GM10248 (cell line): ENCODE measurements at places on chromosomes 5 and 9.
A peak's percentile ranks its signal among the peaks of the same experiment; 100 is the strongest.

DNA sequence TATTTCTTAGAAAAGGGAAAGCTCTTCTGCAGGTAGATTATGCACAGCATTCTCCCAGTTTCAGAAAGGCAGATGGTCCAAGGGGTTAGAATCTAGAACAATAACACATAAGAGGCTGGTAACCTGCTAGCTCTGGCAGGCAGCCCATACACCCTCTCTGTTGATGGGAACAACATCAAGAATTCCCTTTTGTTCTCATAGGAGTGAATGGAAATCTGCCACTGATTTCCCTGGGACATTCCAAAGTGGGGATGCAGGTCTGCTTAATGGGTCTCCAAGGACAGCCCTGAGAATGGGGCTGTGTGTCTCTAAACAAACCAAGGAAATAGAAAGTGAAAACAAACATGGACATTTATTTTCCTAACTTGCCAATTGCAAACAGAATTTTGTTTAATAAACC, 456.8 kb downstream of the EBF1 start:
- no peak for DNase-seq

- no peak for DNase-seq
Observed at GRCh38 chr5:143933451-143933850, 121.5 kb downstream of the HMHB1 start.

DNA sequence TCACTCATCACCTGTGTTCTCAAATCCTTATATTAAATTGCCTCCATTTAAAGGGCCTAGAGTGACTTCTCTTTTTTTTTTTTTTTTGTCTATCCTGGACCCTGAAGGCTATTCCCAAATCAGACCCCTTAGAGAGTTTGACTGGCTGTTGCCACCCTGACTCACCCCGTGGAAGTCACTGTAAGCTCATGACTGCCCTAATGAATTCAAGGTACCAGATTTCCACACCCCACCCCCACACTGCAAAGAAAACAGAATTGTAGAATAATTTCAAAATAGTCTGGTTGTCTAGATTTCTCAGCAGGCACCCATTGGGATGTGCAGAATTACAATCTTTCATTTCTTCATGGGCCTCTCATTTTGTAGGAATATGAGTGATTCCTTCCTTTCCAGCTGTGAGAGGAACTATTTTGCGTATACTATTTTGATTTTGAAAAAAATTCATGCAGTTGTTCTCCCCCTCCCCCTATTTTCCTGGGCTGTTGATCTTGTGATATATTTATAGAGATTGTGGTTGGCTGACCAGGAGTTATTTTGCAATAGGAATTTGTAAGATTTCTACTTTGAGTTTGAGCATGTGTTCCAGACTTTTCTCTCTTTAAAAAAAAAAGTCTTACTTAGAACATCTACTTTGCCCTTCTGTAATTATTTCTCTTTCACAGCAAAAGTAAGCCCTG, 79.1 kb downstream of the ZNF618 start:
- no peak for DNase-seq

- DNase-seq = no peak
Observed at GRCh38 chr5:156043351-156043750, 283.6 kb upstream of the SGCD start.

DNA sequence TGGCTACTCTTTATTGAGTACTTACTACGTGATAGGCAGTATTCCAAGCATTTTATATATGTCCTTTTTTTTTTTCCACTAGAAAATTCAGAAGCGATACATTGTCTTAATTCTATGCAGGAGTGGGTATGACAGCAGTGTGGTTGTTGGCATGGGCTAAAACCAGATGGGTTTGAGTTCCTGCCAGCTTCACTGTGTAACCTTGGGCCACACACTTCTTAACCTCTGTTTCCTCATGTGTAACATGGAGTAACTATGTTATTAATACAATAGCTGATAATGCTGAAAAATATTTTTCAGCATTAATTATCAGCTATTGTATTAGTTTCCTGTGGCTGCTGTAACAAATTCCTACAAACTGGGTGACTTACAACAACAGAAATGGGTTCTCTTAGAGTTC, 12.0 kb downstream of the SNX18 start:
- no peak for DNase-seq

DNA sequence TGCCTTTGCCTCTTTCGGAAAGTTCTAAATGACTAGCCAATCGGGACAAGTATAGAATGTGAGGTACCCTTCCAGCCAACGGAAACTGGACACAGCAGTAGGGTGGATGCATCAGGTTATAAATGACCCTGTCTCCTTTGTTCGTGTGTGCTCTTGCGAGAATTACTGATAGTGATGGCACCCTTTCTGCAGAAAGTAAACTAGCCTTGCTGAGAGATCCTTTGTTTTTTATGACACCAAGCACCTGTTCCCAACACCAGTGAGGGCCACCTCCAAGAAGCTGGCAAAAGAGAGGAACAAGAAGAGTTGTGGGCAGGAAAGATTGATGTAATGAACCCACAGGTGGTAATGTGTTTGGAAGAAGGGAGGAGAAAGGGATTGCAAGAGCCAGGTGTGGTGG, 42.8 kb upstream of the FABP6 start:
- no peak for DNase-seq

DNA sequence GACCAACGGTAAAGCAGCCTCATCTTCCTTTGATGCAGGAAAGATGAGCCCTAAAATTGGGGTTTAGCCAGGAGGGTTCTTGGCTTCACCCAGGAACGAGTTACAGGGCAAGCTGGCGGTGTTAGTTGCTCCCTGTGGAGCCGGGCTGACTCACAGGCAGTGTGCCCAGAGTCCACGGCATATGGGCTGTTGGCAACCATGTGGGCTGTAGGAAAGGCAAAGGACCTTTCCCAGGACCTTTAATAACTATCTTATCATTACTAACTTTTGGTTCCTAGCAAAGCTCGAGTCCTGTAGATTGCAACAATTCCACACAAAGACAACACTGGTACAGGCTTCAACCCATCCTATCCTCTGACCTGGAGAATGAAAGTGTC, 29.8 kb upstream of the CLPTM1L start:
- DNase-seq = no peak

DNA sequence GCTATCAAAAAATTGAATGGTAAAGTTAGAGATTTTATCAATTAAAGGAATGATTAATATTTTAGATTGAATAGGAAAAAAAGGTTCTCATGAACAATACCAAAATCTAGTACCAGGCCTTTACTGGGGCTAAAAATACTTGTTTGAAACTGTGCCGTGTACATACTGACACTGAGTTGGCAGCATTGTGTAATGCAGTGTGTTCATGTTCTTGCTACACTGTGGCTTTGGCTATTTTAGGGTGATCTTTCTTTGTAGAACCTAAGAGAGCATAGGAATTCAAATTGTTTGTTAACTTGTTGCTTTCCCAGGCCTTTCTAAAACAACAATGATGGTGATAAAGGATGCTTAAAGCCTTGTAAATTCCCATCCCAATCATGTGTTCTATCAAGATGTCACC, 80.9 kb downstream of the KIF4B start:
- no peak for DNase-seq

DNA sequence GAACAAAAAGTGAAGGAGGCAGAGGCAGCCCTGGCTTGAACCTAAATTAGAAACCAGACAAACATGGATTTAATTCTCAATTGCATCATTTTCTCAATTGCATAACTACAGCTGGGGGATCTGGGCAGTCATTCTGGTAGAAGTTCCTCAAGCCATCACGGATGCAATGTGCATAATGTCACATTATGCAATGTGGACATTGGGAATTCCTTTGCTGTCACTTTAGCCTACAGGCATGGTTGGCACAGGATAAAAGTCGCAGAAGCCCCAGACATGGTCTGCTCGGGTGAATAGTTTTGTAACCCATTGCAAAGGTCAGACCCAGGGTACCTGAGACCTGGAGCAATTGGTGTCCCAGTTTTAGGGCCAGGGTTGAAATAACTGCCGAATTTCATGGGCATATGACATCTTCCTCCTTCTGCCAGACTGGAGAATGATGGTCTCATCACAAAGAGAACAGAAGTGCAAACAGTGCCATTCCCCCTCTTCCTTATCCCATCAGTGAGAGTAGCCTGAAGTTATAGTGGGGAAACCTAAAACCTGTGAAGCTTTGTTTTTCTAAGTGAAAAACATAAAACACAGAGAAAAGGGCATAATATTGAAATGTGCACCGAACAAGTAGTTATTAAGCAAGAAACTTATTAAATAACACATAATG, 290.8 kb downstream of the MSX2 start:
- DNase-seq = no peak

- peak; percentile 8 for DNase-seq
Observed at GRCh38 chr5:135396459-135397055, 2.5 kb downstream of the MACROH2A1 start.

- DNase-seq = no peak
Observed at GRCh38 chr9:87135074-87135473, 187.8 kb upstream of the GAS1 start.

- DNase-seq = no peak
Observed at GRCh38 chr9:130636648-130637020, 27.8 kb upstream of the PRDM12 start.

- DNase-seq = no peak
Observed at GRCh38 chr9:8362250-8362649, 562.7 kb upstream of the DMAC1 start.

DNA sequence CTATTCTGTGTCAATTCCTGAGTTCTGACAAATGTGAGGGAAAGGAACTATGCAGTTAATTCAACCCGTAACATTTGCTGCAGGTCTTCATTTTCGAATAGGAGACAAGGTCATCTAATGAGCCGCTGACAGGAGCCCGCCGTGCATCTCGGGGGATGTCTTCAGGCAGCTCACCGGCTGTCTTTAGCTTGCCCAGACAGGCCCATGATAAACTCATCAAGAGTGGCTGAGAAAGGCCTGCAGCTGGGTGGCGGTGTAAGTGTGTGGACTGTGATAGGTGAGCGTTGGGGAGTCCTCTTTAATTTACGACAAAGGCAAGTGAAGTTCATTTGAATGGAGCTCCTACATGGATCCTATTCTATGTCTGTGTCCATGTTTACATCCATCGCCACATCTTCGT, 190.5 kb downstream of the ADCY2 start:
- DNase-seq = no peak

GRCh38 chr5:67659288-67659687, 462.7 kb upstream of the CD180 start:
- no peak for DNase-seq

DNA sequence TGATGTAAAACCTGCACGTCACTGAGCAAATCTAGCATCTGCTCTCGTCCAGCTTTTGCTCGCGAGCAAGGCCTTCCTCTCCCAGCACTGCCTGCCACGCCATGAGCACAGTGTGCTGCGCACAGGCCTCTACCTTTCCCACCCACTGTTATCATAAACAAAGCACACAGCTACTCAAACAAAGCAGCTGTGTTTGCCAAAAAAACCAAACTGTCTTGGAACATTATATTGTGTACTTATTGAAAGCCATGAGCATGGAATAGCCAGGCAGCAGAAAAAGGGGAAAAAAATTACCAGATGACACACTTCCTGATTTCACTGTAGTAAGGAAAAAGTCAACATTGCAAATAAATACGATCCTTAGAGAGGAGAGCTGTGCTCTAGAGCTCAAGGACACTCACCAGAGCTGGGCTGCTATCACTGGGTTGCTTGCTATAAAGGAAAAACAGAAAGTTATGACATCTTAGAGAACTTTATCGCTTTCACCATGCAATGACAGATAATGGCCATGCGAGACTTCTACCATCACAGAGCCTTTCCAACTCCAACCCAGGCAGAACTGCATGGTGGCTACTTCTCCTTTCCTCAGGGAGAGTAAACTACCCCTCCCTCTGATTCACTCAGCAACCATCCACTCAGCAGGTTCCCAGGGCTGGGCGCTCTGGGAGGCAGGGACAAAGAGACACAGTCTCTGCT, 69.6 kb downstream of the EPB41L4B start:
- no peak for DNase-seq

DNA sequence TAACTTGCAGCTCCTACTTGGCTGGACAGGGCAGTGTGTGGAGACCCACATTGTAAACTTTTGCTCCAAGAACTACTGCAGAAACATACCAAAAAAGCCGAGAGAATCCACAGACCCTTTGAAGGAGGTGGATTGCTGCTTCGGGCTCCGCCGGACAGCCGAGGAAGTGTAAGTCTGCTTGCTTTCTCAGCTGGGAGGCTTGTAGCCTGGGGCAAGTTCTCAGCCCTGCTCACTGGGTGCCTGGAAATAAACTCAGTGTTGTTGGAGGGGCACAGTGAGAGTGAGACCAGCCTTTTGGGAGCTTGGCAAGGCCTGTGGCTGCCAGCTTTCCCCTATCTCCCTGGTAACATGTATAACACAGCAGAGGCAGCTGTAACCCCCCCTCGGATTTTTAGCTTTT, 215.6 kb downstream of the SYK start:
- DNase-seq = no peak

- DNase-seq = no peak
Observed at GRCh38 chr9:4837261-4838188, 44.8 kb downstream of the RCL1 start.

GRCh38 chr9:114155263-114155994, at the start of gene COL27A1:
Gene COL27A1 (plus strand): TSS chr9:114155537. CDS start chr9:114155951, 414 bp downstream.
- DNase-seq = peak; percentile 90

DNA sequence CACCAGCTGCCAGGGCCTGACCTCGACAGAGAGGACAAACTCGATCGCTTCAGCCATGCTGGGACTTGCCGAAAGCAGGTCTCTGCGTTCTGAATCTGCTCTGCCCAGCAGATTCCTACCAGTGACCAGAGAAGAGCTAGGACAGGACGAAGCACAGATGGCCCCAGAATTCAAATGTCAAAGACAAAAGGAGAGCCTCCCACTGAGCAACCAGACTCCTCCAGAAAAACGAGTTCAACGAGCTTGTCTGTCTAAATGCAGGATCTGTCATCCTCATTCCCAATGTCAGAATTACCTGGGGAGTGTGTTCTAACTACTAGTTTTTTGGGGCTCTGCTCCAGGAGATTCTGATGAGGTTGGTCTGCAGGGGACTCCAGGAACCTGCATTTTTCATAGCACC, 13.4 kb downstream of the AK8 start:
- no peak for DNase-seq

- DNase-seq = no peak
Observed at GRCh38 chr9:135294836-135295235, 184.7 kb upstream of the PPP1R26 start.
